Hematopoietic multipotent progenitor cell treated with erythropoietin and hydrocortisone succinate and interleukin-3 and kit ligand, for 4 days (in vitro differentiated cells): ENCODE measurements at places on chromosomes 3 and 15.

GRCh38 chr3:46670000-46670890, 23.2 kb downstream of the ALS2CL start:
- no peak for DNase-seq

DNA sequence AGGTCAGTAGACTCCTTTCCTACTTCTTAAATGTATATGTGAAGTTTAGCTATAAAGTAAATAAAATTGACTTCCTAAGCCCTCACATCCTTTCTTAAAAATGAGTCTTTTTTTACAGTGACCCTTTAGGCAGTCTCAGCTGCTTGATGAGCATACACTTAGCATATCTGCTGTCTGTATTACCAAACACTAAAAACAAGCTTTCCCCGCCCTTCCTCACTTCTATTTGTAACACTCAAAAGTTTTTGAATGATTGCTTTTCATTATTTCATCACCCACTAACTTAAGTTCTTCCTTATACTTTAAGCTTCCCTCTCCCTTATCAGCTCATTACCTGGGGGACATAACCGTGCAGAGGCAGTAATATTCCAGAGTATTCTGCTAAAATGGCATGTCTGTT, 89.4 kb downstream of the PLOD2 start:
- no peak for DNase-seq

- peak; percentile 70 for DNase-seq
Measured at GRCh38 chr3:172836390-172836997, 86.0 kb downstream of the ECT2 start.

DNA sequence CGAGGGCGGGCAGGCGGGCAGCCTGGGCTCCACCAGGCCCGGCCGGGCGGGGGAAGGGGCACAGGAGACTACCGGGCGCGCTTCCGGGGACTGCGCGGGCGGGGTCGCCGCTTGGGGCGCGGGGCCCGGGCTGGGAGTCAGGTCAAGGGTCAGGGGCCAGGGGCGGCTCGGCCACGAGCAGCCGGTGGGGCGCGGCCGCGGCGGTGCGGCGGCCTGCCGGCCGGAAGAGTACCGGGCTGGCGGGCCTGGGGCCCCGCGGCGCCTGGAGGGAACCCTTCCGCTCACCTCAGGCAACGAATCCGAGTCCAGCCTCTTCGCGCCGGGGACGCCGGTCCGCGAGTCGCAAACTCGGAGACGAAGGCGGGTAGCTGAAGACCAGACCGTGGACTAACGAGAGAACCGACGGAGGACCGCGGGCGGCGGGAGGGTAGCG, 225 bp downstream of the RHOA start:
- DNase-seq: peak; percentile 76

- DNase-seq: no peak
Measured at GRCh38 chr3:178318340-178318739, 217.9 kb upstream of the KCNMB2 start.

- peak; percentile 9 for DNase-seq
Measured at GRCh38 chr3:197189623-197190022, 108.8 kb downstream of the DLG1 start.

GRCh38 chr3:1197051-1197450, 104.2 kb downstream of the CNTN6 start:
- no peak for DNase-seq

DNA sequence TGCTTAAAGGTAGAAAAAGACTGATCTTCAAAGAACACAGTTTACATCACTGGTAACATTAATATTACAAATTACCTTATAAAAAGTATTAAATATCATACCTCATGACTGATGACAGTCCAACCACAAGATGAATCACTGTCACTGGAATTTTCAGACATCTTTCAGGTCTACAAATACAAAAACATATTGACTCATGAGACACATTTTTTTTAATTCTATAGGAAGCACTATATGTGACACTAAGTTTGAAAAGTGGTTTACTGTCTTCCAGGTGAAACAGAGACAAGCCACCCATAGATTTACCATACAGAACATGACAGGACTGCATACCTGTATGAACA, 18.9 kb downstream of the CCPG1 start:
- DNase-seq: no peak

DNA sequence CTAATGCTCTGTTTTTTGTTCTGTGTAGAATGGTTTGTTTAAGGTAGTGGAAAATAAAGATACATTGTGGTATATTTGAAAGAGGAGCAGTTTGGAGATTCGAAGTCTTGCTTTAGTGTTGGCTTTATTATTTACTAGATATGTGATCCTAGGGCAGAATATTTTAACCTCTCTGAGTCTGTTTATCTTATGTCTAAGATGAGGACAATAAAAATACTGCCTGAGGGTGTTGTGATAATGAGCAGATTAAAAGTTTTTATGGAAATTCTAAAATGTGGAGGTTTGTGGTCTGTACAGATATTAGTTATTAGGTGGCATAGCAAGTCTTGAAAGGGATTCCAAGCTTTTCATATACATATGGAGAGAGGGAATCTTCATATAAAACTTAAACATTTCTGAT, 15.0 kb downstream of the TCF12 start:
- peak; percentile 36 for DNase-seq

DNA sequence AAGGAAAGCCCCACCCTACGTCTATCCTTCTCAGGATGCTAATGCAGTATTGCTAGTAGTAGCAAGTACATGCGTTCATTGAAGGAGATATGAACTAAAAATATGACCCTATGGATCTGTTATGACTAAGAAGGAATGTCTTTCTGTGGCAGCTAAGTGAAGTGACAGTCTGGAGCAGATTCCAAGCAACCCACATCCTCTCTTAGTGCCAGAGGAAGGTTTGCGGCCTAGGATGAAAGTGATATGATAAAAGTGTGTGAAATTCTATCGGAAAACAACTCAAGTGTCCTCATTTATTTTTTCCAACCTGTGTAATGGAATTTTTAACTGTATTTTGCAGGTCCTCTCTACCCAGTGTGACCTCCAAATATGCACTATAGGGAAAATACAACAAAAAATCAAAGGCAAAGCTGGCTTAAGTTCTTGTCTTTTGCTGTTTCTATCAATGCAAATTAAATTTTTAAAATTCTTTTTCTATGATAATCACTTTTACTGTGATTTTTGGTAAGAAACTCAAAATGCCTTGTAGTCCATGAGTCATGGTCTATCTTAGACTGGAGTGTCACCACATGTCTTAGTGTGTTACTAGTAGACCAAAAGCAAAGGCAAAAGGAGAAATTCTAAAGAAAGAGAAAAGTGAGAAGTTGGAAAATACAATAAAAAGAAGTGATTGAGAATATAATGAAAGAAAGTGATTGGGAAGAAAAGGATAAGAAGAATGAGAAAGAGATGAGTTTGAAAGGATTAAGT, 161.2 kb upstream of the TMCO5A start:
- DNase-seq: no peak

DNA sequence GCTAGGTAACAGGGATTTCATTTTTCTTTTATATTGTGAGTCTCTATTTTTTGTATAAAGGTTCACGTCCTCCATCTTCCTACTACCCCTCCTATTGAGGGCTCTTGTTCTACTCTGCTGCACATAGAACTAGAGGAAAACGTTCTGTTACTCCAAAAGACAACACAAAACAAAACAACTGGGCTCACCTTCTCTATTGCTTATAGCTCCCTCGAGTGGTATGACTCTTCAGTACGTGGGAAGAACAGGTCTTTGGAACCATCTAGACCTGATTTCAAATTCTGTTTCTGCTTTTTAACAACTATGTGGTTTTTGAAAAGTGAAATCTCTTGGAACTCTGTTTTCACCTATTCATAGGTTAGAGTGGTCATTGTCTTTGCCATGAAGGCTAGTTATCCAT, 515.3 kb downstream of the SOX2 start:
- DNase-seq: no peak

DNA sequence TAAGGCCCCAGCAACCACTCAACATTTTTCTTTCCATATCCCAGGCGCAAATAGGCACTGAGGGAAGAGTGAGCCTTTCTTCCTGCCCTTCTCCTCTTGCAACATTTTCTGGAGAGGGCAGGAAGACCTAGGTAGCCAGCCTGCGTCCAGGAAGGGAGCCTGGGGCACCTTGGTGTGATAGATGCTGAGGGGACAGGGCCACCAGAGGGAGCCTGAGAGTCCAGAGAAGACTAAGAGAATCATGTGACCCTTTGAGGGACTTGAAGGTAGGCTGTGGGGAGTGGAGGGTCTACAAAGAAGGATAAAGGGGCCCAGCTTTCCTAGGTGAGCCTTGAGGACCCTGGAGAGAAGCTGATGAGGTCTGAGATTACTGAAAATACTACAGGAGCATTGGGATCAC, 346.6 kb downstream of the CNTN6 start:
- DNase-seq: peak; percentile 12

GRCh38 chr15:80246425-80246894, 5.6 kb downstream of the CTXND1 start:
- no peak for DNase-seq

GRCh38 chr3:136678981-136679380, 73.2 kb downstream of the STAG1 start:
- DNase-seq: no peak

DNA sequence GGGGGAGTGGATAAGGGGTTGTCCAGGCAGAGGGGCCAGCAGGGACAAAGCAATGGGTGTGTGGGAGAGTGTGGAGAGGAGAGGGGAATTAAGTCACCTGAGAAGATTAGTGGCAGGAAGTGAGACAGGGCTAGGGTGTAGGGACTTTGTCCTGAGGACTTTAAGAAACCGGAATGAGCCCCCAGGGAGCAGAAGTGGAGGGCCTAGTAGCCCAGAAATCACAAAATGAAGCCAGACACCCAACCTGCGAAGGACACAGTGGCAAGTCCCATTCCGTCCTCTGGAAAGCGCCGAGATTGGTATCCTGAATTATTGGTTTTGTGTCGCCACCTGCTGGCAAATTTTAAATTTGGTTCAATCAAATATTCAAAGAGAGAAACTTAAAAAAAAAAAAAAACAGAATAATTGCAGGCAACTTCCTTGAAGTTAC, 78.0 kb upstream of the SLC25A36 start:
- peak; percentile 81 for DNase-seq
